Uterine smooth muscle cell (primary cell): ENCODE measurements at places on chromosomes 12 and 14. TPM values are rescaled to one million over a fixed set of nuclear protein-coding genes. Genes with fewer than 3 reads are reported as not detected.

The RHOJ gene
- 0.22 and 0.87 TPM in 2 replicates for total RNA-seq

The SERPINA4 gene
- not detected in 2 replicates for total RNA-seq

The SSPN gene
- total RNA-seq: 14.4 and 19.0 TPM in 2 replicates

The FSCB gene
- 0.12 TPM in 1 of 2 replicates, not detected in the other for total RNA-seq

The RGS6 gene
- total RNA-seq: not detected in 2 replicates

The SPIC gene
- total RNA-seq: not detected in 2 replicates

The ATP5MC2 gene
- 91.0 and 131 TPM in 2 replicates for total RNA-seq

The RASAL1 gene
- not detected in 2 replicates for total RNA-seq

The SRRM4 gene
- total RNA-seq: under 0.01 TPM in 1 of 2 replicates, not detected in the other

The SERPINA9 gene
- not detected in 2 replicates for total RNA-seq

The ZC2HC1C gene
- total RNA-seq: 1.8 and 1.9 TPM in 2 replicates

The LMO3 gene
- 11.2 and 16.4 TPM in 2 replicates for total RNA-seq

The DNAJC22 gene
- 2.6 and 4.4 TPM in 2 replicates for total RNA-seq

The FBLN5 gene
- total RNA-seq: 25.0 and 47.2 TPM in 2 replicates
